ENCODE measurements at places on chromosomes 2 and 18. TPM values are rescaled to one million over a fixed set of nuclear protein-coding genes. Genes with fewer than 3 reads are reported as not detected.
A peak's percentile ranks its signal among the peaks of the same experiment; 100 is the strongest.

DNA sequence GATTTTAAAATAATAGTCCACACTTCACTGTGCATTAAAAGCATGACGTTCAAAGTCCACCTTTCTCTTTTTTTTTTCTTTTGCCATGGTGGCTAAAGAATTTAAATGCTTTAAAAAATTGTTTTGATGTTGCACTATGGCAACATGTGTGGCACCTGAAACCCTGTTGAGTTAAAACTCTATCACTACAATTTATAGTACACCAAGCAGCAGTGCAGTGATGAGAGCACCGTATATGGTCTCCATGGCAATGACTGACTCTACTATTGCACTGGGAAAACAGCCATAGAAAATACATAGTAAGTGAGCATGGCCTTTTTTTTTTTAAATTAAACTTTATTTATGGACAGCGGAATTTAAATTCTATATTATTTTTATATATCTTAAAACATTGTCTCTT is 298.8 kb downstream of the FIGN start:
- no peak for DNase-seq

GRCh38 chr2:3476321-3476984 is 42.9 kb downstream of the ADI1 start:
- DNase-seq: no peak

GRCh38 chr18:72360634-72361033 is 183.5 kb downstream of the CBLN2 start:
- DNase-seq: no peak

- DNase-seq: no peak
These were observed 196.1 kb downstream of the UBE2E3 start for GRCh38 chr2:181176540-181176939.

The POTEC gene
- not detected for total RNA-seq

DNA sequence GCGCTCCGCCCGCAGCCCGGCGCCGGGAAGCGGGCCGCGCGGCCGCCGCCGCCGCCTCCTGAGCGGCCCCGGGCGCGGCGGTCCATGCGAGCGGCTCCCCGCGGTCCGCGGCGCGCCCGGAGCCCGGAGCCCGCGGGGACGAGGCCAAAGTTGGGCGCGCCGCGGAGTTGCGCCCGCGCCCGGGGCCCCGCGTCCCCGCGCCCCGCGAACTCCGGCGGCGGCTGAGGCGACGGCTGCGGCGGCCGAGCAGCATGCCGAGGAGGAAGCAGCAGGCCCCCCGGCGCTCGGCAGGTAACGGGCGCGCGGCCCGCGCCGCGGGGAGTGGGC is 992 bp downstream of the TSHZ1 start:
- peak; percentile 14 for DNase-seq

Data from CD8-positive, alpha-beta T cell (primary cell).